Mesothelial cell of epicardium (in vitro differentiated cells): ENCODE measurements at places on chromosomes 2 and 18. TPM values are rescaled to one million over a fixed set of nuclear protein-coding genes. Genes with fewer than 3 reads are reported as not detected.

GRCh38 chr2:37599688-37600525 lies 71.5 kb downstream of the CDC42EP3 start:
- DNase-seq = no peak

DNA sequence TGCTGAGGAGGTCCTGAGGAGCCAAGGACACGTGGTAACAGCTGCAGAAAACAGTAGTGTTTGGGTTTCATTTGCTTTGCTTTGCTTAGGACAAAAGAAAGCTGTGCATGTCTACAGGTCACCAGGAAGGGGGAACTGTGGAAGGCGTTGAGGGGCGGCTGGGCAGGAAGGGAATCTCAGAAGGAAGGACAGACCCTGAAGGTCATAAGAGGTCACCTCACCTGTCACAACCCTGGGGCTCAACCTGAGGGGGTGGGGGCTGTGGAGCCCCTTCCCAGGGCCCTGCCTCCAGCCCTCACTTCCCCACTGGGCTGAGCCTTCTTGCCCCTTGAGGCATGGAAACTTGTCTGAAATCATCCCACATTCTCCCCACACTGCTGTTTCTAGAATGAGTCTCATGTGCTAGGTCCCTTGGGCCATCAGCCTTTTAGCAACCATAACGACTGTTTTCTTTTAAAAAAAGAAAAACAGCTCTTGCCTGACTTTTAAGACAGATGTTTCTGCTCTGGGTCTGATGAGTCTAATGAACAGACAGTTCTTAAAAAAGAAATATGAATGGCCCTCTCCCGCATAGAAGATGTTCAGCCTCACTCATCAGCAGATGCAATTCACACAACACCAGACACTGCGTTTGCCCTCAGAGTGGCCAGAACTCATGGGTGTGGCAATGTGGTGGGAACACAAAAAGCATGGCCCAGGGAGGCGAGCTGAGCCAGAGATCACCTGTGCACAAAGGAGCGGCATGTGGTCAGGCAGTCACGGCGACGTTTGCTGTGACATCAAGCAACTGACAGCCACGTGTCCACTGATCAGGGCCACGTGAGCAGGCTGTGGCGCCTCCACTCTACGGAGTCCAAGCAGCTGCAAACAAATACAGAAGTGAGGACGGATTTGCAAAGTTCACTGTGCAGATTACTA lies 84.0 kb downstream of the SEPTIN10 start:
- DNase-seq = peak; percentile 19

DNA sequence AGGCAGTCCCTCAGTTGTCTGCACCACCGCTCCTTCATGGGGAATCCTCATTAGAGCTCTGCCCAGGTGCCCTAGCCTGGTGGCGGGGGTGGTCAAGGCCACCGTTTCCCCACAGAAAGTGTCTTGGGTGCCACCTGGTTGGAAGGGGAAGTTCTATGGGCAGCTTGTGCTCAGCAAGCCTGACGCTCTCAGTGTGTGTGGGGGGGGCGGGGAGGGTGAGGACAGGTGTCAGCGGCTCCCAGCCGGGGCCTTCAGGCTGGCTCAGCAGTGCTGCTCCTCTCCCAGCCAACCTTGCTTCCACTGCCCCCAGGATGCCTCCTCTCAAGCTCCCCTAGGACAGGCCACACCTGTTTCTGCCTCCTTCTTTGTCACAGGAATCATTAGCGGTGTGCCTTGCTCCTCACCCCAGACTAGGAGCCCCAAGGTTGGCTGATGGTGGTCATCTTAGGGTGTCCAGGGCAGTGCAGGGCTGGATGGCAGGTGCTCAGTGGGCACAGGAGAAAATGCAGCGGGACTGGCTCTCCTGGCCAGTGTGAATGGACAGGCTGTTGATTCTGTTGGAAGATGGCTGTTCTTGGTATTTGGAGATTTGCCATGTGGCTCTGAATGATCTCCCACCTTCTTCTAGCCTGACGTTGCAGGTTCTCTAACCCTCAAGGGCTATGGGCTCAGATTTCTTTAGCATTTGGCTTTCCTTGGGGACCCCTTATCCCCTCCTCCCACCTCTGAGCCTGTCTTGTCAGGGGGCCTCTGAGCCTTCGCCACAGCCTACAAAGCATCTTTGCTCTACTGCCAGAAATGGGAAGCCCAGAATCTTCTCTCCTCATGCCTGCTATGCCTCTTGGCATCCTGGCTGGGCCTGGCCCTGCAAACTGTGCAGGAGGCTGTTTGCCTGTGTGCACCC lies 185.8 kb upstream of the HS6ST1 start:
- DNase-seq = no peak

DNA sequence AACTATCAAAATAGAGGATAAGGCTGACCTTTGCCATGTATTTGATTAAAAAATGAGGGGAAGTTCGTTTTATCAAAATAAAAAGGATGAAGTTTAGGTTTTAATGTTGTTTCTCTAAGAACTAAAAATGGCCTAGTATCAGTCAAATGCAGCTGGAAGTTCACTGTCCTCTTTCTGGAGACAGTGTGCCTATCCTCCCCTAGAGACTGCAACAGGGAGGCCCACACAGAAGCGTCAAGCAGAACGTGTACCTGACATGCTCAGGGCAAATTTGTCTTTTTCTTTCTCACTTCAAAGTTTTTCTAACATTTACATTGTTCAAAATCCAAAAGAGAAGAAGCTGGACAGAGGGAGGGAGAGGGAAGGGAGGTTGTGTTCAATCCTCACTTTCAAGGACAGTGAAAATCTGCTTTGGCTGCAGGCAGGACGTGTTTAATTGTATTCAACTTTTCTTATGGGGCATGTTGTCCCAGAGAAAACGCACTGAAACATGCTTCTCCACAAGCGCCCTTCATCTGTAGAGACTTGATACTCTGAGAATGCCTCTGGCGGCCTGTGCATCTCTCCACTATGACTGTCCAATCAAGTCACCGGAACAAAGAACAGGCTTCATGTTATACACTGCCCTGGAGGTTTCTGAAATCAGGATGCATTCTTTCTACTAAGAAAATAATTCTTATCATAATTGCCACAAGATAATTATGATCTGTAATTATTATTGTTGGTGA lies 65.1 kb downstream of the FAM210A start:
- no peak for DNase-seq

DNA sequence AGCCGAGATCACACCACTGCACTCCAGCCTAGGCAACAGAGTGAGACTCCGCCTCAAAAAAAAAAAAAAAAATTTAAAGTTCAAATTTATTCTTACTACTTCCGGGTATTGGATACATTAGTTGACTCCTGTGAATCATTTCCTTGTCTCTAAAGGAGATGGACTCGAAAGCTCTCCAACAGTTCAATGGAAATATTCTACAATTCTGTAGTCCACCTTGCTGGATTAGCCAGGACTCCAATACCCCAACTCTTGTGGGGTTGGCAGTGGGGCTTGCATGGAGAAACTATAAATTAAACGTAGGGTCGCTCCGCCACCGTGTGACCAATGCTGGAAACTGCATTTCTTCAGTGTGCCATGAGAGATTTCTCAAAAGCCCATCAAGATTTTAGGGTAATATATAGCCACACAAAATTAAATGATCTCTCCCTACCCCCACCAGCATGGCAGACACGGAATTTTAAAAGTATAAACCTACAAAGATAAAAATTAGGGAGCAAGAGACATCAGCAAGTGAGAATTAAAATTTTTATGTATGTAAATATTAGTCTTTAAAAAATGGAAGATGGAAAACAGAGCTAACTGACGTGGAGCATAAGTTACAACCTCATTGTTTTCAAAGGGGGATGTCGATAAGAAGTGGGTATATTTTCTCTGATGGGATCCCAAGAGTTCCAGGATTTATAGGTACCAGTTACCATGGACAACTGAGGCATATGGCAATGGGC lies 27.8 kb upstream of the GAREM2 start:
- DNase-seq = peak; percentile 58

DNA sequence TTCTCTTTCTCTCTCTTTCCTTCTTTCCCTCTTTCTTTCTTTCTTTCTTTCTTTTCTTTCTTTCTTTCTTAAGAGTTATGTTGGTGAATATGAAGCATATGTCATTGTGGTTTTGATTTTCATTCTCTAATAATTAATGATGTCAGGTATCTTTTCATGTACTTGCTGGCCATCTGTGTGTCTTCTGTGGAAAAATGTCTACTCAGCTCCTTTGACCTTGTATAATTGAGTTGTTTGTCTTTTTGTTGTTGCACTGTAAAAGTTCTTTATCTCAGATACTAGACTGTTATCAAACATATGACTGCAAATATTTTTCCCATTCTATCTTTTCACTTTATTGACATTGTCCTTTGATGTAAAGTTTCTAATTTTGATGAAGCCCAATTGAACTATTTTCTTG lies 645.1 kb downstream of the CNTNAP5 start:
- no peak for DNase-seq

DNA sequence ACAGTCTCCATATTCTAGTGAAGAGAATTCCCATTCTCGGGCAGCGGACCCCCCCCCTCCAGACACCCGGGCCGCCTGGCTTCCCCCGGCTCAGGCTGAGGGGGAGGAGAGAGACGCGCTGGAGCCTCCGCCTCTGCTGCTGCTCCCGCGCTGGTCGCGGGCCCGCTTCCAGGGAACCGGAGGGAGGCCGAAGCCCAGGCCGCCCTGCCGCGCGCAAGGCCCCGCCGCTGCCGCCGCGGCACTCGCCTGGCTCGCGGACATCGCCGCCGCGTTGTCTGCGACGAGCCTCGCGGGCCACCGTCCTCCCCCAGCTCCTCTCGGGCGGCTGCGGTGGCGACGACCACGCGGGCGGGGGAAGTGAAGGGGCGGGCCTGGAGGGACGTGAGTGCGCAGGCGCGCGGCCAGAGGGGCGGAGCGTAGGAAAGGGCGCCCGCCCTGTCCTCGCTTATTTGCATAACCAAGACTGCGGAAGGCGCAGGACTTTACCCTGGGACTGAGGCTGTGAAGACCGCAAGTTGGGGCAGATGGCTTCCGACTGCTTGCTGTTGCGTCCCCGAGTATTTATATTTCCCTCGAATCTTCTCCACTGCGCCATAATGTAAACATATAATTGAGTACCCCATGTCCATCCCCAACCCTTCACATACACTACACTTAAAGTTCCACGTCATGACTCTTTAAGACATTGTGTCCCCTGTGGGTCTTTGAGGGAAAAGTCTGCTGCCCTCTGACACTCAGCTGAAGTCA lies at the start of gene ARL5A:
TSS of gene ARL5A (minus strand) at position 279 of the 747 bp plus-strand sequence. CDS start at position 34, 245 bp downstream.
- DNase-seq = peak; percentile 97

DNA sequence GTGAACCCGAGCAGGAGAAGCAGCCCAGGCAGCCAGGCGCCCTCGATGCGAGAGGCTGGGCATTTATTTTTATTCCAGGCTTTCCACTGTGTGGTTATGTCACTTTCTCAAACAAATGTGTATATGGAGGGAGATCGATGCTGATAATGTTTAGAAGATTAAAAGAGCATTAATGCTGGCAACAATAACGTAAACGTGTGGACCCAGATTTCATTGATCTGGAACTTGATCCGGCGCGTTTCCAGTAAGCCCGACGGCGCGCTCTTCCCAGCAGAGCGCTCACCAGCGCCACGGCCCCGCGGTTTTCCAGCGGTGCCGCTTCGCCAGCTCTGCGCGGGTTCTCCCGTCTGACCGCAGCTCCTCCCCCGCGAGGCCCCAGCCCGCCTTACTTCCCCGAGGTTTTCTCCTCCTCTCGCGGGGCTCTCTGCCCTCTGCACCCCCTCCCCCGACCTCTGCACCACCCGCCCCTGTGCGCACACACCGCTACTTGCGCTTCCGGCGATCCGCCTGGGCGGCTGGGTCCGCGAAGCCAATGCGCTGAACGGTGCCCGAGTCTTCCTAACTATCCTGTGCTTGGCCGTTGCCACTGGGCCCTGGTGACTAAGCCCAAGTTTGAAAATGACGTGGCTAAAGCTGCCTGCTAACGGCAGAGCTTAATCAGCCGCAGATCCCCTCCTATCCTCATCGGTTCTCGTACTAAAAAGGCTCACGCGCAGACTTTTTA lies 6.1 kb downstream of the ONECUT2 start:
- DNase-seq = no peak

GRCh38 chr2:239369631-239370161 lies 31.1 kb downstream of the HDAC4 start:
- DNase-seq = no peak

GRCh38 chr18:3679241-3679640 lies 229.3 kb downstream of the TGIF1 start:
- DNase-seq = no peak

Gene SCN9A
- total RNA-seq = 1.5 to 2.5 TPM (median 1.7 TPM) in 3 replicates

Gene CIB4
- total RNA-seq = not detected in 3 replicates

GRCh38 chr2:21254170-21254965 lies 130.6 kb downstream of the TDRD15 start:
- DNase-seq = no peak

DNA sequence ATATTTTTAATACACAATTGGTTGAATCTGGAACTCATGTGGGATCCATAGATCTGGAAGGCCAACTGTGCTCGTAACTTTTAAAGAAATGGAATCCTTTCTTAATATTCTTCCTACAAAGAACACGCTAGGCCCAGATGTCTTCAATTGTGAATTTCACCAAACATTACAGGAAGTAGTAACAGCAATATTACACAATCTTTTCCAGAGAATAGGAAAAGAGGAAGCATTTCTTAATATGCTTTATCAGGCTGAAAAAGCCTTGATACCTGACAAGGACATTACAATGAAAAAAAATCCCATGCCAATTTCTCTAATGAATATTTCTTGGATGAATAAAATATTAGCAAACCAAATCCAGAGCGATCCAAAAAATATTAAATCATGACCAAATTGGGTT lies 80.3 kb upstream of the HAAO start:
- DNase-seq = no peak

GRCh38 chr2:176237456-176237855 lies 31.8 kb upstream of the MTX2 start:
- no peak for DNase-seq

- no peak for DNase-seq
These were observed 61.9 kb upstream of the TFCP2L1 start for GRCh38 chr2:121346859-121347258.

DNA sequence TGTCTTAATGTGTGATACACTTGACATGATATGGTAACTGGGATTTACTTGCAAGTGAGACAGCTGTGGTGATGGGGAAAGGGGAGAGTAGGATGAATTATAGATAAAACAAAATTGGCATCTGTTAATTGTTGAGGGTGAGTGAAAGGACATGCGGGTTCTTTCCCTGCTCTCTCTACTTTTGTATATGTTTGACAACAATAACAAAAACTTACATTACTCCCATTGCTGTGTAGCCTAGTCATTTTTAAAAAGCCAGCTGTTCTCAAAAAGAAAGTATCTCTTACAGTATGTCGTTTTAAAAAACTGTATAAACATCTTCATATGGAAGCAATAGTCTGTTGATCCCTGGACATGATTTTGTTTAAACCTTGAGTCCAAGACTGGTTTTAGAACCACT lies 117.6 kb downstream of the MYO1B start:
- no peak for DNase-seq

- DNase-seq = no peak
These were observed 761.2 kb upstream of the ACVR2A start for GRCh38 chr2:147083664-147084063.

DNA sequence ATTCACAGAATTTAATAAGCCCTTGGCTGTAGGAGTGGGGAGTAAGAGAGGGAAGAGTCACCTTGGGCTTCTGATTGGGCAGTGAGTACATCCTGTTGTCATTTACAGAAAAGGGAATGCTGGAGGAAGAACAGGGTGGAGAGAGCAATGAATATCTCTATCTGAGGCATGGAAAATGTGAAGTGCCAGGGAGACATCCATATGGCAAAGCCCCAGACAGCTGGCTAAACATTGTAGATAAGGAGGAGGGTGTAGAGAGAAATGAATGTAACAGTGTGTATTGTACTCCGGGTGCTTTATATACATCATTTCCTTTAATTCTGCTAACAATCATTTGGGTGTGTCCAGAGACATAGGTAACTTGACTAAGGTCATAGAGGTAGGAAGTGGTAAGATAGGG lies 103.5 kb downstream of the UPP2 start:
- no peak for DNase-seq

Gene GATA6
- total RNA-seq = 99.0 to 108 TPM (median 106 TPM) in 3 replicates

Gene CYBRD1
- total RNA-seq = 44.6 to 47.7 TPM (median 46.7 TPM) in 3 replicates

Gene TLX2
- total RNA-seq = 0.18 TPM in 1 of 3 replicates, not detected in the others
